Mesothelial cell of epicardium (in vitro differentiated cells): ENCODE measurements at places on chromosomes 1 and 21. TPM values are rescaled to one million over a fixed set of nuclear protein-coding genes. Genes with fewer than 3 reads are reported as not detected.

CLDN8 gene
- total RNA-seq = 1.2 to 1.4 TPM (median 1.2 TPM) in 3 replicates

GRCh38 chr1:204980840-204981405 is 62.1 kb upstream of the CNTN2 start:
- DNase-seq = no peak

DNA sequence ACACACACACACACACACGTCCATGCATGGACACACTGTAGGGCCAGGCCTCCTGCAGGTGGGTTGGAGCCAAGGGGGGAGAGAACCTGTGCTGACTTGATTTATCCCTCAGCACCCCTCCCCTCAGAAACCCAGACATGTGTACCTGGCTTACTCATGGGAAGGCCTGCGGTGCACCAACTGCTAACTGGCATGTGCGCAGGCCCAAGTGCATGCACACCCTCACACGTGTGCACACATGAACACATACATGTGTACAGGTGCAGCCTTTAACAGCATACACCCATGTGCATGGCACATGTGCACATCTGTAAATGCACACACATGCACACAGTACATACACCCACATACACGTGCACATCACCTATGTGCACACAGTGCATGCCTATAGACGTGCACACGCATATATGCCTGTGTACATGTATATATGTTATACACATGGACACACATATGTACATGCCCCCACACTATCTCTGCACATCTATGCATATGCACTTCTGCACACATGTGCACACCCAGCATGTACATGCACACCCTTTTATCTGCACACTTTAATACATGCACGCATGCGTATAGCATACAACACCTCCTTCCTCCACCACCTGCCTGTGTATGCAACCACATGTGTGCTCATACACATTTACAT is 67.5 kb downstream of the TRIM11 start:
- no peak for DNase-seq

DNA sequence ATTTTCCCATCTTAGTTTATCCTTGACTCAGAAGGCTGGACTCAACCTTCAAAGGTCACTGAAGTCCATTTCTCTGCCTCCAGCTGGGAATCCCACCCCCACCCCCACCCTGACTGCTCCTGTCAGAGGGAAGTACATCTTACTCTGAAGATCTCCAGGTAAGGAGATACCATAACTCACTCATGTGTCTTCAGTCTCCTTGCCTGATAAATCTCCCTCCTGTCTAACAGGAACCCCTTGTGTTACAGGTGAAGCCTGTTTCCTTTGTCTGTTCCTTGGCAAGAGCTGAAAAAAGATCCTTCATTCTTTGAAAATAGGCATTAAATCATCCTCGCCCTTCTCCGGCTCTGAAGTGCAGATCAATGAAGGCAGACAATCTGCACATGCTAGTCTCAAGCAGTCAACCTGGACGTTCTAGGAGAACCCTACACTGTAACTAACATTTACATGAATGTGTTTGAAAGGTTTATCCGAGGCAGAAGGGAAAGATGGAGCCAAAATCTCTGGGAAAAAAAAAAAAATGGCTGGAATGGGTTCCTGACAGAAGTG is 250.6 kb downstream of the TM2D1 start:
- DNase-seq = no peak

PINK1 gene
- 37.7 to 41.3 TPM (median 38.1 TPM) in 3 replicates for total RNA-seq

DNA sequence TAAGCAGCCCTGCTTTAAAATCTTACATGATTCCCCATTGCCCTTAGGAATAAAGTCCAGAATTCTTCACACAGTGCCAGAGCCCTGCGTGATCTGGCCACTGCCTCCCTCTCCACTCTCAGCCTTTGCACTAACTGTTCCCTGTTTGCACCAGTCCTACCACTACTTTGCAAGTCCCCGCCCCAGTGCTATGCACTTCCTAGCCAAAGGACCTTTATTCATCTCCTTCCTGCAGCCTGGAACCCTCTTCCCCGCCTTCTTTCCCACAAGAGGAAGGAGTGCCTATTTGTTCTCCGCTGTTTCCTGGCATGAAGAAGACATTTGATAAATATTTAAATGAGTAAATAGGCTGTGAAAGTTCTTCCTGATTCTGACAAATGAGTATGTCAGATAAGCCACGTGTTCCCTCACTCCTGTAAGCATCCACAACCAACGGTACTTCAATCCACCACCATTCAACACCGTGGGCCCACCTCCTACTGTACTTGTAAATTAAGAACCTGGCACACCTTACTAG is 23.9 kb downstream of the CAPN8 start:
- no peak for DNase-seq

GRCh38 chr1:54681358-54681757 is 34.3 kb upstream of the TTC4 start:
- DNase-seq = no peak

DNA sequence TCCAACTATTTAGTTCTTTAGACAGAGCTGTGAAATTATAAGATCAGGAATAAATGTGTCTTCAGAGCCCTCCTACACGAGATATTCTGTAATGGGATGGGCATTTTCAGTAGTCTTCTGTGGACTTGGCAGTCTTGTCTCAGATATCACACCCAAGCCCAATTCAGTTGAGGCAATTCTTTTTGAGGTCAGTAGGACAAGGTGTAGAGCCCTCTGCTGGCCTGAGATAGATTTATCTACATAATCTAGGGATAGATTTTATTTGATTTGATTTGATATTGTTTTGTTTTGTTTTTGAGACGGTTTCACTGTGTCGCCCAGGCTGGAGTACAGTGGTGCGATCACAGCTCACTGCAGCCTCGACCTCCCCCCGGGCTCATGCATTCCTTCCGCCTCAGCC is 77.5 kb downstream of the FMN2 start:
- DNase-seq = no peak

DNA sequence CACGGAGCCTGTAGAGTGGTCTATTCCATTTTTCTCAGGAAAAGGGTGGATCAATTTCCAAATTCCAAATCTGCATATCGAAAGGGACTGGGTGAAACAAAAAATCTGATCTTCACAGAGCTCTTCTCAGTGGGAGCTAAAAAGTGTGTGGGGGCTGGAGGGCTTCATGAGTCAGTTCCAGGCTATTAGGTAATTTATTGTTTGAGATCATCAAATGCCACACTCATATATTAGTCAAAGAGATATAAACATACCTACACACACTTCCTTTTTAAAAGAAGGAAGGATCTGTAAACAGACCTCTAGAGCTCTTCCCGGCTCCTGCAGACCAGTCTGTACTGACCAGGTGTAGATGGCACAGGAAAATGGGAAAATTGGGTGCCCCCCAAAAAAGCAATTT is 175.4 kb downstream of the ZBTB18 start:
- no peak for DNase-seq

TCHHL1 gene
- not detected in 3 replicates for total RNA-seq

ATPAF1 gene
- total RNA-seq = 38.4 to 40.5 TPM (median 38.5 TPM) in 3 replicates

OR11L1 gene
- total RNA-seq = not detected in 3 replicates

SPRR2F gene
- 54.4 to 65.0 TPM (median 56.6 TPM) in 3 replicates for total RNA-seq

GRCh38 chr21:34865400-34866241 is 183.5 kb downstream of the RUNX1 start:
- no peak for DNase-seq

- no peak for DNase-seq
Observed at GRCh38 chr21:29233256-29233546, 65.5 kb upstream of the BACH1 start.

DNA sequence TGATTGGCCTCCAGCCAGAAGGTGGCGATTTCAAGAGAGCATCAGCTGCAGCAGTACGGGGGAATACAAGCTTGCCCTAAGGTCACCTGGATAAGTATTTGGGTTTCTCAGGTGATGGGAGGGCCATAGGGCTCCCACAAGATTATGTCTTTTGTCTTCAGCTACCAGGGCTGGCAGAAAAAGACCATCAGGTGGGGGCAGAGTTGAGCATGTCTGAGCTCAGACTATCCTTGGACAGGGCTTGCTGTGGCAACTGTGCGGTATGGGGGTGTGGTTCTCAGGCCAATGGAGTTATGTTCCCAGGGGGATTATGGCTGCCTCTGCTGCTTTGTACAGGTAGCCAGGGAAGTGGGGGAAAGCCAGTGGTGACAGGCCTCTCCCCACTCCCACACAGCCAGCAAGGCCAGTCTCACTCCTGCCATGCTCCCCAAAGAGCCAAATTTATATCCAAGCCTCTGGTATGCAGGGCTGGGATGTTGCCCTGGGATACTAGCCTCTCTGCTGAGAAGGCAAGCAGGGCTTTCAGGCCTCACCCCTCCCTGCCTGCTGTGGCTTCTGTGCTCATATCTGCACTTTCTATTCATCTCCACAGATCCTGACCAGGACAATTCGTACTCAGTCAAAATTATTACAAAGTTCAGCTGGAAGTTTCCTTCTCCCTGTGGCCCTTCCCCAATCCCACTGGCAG is 26.6 kb upstream of the CD84 start:
- no peak for DNase-seq

DNA sequence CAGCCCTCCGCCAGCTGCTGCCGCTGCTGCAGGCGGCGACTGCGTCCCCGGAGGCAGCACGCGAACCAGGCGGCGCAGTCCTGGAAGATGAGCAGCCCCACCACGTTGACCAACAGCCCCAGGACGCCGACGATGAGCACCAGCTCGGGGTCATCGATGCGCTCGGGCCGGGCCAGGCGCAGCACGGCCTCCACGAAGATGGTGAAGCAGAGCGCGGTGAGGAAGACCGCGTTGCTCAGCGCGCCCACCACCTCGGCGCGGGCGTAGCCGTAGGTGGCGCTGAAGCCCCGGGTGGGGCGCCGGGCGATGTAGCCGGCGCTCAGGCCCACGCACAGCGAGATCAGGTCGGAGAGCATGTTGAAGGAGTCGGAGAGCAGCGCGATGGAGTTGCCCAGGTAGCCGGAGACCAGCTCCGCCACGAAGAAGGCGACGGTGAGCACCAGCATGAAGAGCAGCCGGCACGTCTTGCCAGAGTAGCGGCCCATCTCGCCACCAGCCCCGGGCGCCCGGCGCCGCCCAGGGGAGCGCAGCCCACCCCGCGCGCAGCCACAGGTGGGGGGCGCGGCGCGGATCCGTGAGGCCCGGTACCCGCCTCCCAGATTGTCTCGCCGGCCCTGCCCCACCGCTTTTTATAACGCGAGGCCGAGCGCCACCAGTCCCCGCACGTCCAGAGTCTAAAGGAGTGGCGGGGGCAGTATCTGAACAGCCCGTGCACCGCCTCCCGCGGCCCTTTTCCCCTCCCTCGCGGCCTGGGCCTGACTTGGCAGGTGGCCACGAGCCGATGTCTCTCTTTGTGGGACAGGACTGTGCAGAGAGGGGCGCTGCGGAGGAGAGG is at the start of gene SLC30A10:
TSS of gene SLC30A10 (minus strand) at position 602 of the 835 bp plus-strand sequence. CDS start at position 485, 117 bp downstream.
- peak; percentile 29 for DNase-seq

NBPF20 gene
- total RNA-seq = 4.5 to 5.0 TPM (median 4.9 TPM) in 3 replicates

- DNase-seq = no peak
Observed at GRCh38 chr1:61740751-61741700, 1.3 kb upstream of the PATJ start.

DNA sequence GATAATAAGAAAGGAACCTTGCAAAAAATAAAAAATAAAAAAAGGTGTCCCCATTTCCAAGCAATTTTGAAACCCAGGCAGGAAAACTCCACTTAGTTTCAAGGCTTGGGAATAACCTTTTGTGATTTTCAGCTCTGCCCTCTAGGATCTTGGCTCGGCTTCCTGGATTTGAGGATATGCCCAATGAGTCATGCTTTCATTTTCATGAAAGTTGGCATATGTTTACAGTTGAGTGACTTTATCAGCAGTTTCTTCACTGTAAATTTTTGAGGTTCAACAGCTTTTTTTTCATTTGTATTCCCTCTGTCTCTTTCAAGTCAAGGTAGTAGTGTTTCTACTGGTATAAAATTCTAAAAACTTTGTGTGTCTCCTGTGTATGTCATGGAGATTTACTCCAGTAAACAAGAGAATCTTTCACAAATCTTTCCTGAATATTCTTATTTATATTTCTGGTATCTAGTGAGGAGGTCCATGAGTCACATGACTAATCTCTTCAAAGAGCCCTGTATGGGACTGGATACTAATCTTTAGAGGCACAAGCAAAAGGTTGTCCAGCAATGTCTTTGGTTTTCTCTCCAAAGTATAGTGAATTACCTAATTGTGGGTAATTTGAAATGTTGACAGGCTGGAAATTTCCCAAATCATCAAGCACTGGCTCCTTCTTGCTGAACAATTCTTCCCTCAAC is 335.3 kb downstream of the BRINP2 start:
- DNase-seq = no peak

TNFAIP8L2 gene
- total RNA-seq = not detected in 3 replicates

DUSP10 gene
- total RNA-seq = 3.5 to 4.0 TPM (median 3.7 TPM) in 3 replicates

LCE3E gene
- not detected in 3 replicates for total RNA-seq

GRCh38 chr1:31447210-31447609 is 34.2 kb downstream of the SERINC2 start:
- no peak for DNase-seq

DNA sequence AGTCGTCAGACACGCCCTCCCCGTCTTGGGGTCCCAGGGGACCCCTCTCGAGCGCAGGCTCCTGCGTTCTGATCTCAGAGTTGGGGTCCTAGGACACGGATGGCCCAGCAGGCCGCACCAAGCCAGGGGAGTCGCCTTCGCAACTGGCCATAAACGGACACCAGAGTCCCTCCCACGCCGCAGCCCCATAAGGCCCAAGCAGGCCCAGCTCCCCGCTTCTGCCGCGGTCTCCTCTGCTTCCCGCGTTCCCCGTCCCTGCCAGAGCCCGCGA is 633 bp downstream of the DMRTA2 start:
- no peak for DNase-seq

TRAF3IP3 gene
- 0.85 to 1.2 TPM (median 1.1 TPM) in 3 replicates for total RNA-seq

REG4 gene
- total RNA-seq = 0.16 to 0.29 TPM in 2 of 3 replicates, not detected in the other

DNA sequence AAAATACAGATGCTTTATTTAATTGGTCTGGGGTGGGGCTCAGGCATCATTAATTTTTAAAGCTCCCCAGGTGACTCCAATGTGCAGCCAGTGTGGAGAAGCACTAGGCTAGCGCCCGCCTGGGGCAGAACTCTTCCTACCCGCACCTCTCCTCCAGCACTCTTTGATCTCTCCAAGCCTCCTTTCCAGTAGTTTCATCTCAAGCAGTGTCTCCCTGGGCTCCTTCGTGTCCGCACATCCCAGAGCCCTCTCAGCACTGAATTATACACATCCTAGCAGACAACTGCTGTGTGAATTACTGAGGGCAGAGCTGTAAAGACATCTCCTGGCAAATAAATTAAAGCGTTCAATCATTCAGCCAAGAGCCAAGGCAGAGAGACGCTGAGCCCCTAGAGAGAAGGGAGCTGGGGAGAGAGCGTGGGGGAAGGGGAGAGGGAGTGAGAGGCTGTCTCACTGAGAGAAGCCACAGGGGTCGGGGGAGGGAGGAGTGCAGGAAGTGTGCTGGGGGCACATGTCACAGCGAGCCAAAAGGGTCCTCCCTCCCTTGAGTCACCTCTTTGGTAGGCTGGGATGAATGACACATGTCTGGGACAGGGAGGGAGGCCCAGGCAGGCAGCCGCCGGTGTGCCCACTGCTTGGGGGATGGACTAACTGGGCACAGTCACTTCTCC is 21.0 kb upstream of the PARP1 start:
- no peak for DNase-seq

- no peak for DNase-seq
Observed at GRCh38 chr1:212967801-212968200, 17.5 kb downstream of the VASH2 start.

C4BPA gene
- 0.09 to 0.20 TPM (median 0.16 TPM) in 3 replicates for total RNA-seq
